ENCODE measurements at places on chromosomes 5 and 9.

- no peak for DNase-seq
These were observed 6.4 kb upstream of the SMIM32 start for GRCh38 chr5:136199408-136199807.

GRCh38 chr9:11646831-11647230 lies 1034.0 kb upstream of the PTPRD start:
- DNase-seq: no peak

DNA sequence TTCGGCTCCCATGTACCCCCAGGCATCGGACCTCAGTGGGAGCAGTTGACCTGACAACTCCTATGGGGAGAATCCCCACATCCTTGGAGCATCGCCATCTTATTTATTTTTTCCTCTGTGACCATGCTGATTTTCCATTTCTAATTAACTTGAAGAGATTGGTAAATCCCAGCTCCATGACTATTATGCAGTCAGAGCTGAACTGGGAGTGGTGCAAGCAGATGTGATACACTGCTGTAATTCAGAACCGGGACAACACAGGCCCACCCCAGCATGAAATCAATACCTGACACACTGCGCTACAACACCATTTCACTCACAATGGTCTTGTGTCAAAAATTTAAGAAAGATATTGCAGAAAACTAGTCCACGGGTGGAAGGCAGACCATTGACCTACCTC lies 1.0 kb upstream of the TRPM3 start:
- no peak for DNase-seq

- no peak for DNase-seq
These were observed 440.9 kb downstream of the DIRAS2 start for GRCh38 chr9:90201766-90202165.

GRCh38 chr5:176391999-176392398 lies 3.4 kb downstream of the HIGD2A start:
- DNase-seq: no peak

DNA sequence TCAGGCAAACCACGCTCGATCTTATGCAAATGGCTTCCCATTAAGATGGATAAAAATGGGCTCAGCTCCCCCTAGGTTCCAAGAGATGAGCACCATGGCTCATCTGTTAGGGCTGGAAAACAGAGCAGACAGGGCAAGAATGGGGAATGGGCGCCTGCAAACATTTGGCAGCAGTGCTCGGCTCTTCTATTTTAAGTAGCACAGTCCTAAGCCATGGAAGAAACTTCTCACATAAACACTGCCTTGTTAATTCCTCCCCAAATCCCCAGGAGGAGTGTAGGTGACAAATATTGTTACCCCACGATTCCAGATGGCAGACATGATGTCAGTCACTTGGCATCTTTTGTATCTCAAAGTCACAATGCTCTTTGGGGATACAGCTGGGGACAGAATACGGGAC lies 221.8 kb downstream of the ICE1 start:
- no peak for DNase-seq

GRCh38 chr9:72884508-72884907 lies 68.3 kb downstream of the ALDH1A1 start:
- DNase-seq: no peak

DNA sequence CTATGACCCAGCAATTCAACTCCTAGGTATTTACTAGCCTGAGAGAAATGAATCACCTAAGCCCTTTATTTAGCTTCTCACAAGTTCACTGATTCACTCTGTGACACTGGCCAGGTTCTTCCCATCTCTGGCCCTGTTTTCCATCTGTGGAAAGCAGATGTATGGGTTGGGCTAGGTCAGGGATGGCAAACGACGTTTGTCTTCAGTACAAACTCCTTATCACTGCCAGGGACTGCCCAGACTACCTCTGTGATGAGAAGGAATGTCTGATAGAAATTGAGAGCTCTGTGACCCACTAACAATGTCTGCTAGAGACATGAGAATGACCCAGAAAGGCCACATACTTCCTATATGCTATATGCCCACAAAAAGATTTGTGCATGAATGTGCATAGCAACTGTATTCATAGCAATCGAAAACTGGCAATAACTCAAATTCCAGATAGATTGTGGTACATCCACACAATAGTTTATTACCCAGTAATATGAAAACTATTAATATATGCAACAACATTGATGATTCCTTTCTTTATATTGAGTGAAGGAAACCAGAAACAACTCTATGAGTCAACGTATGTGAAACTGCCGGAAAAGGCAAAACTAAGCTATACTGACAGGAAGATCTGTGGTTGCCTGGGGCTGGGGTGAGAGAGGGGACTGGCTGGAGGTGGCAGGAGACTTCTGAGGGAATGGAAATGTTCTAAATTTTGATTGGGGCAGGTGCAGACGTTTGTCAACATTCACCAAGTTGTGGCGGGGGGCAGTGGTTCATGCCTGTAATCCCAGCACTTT lies 32.0 kb upstream of the ADAM19 start:
- DNase-seq: no peak

GRCh38 chr9:110116543-110116885 lies 91.4 kb downstream of the C9orf152 start:
- no peak for DNase-seq

DNA sequence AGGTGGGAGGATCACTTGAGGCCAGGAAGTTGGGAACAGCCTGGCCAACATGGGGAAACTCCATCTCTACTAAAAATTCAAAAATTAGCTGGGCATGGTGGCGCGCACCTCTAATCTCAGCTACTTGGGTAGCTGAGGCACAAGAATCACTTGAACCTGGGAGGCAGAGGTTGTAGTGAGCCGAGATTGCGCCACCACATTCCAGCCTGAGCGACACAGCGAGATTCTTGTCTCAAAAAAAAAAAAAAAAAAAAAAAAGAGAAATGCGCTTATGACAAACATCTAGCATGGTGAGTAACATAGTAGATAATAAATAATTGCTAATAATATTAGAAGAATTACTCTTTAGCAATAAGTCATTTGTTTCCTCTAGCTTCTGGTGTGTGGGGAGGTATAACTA lies 25.9 kb downstream of the RUSC2 start:
- DNase-seq: no peak

GRCh38 chr9:109286571-109286977 lies 34.3 kb downstream of the EPB41L4B start:
- DNase-seq: no peak

GRCh38 chr5:37121465-37121864 lies 127.7 kb downstream of the CPLANE1 start:
- DNase-seq: no peak

DNA sequence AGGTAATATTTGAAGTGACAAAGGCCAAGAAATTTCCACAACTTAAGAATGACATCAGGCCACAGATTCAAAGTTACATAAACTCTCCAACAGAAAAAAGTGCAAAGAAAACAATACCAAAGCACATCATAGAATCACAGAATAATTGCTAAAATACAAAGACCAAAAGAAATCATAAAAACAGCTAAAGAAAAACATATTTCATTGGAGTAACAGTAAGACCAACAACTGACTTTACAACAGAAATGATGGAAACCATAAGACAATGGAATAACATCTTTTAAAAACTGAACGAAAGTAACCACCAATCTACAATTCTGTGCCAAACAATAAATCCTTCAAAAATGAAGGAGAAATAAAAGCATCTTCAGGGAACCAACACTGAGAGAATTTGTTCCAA lies 38.3 kb downstream of the ZDHHC21 start:
- DNase-seq: no peak

DNA sequence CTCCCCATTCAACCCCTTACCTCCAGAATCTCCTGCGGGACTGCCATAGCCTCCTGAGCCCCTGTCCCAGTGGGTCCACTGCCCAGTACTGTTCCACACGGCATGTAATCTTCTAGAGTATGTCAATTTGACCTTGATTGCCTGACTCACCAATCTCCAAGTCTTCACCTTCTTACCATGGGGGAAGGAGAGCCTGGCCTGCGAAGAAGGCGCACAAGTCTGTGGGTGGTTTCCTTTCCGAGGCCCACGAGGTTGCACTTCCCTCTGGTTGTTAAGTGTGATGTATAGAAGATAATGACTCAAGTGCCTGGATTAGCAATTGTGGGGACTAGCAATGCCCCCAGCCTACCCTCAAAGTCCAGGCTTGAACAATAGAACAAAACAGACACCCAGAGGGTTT lies 8.1 kb upstream of the TENT4A start:
- DNase-seq: no peak

Data from left hindlimb (tissue), 1 donor.